ENCODE measurements at places on chromosomes 2 and 18.
A peak's percentile ranks its signal among the peaks of the same experiment; 100 is the strongest.

DNA sequence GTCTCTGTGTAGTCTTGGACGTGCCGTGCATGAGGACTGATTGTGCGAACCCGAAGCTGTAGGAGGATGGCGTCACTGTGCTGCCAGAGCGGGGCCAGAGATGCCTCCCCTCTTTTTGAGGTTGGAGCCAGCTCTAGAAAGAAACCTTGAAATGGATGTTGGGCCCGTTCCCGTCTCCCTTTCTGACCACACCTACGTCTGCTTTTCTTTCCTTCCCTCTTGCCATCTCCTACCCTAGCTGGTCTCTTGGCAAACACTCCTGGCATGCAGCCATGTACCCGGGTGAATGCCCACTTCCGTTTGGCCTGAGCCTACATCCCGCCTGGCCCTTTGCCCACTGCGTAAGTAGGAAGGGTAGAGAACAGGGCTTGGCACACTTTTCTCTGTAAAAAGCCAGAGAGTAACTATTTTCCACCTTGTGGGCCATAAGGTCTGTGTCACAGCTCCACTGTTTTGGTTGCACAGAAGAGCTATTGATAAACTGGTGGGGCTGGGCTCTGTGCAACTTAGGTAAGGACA, 37.4 kb downstream of the SH3BP4 start:
- no peak for DNase-seq

DNA sequence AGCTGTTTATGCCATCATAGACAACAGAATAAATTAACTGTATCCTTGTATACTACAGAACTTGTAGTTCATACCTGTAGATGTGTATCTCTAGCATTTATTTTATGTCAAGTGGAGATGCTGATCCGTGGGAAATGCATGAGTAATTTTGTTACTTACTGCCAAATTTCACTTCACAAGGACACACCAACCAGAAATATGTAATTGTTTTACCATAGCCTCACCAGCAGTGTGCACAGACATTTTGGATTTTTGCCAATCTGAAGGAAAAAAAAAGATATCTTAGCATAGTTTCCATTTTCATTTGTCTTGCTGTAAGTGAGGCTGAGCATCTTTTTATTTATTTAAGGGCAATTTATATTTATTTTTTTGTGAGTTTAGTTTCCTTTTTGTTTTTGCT, 265.1 kb upstream of the OSR1 start:
- no peak for DNase-seq

GRCh38 chr2:82395531-82395930, 2063.5 kb downstream of the SUCLG1 start:
- no peak for DNase-seq

DNA sequence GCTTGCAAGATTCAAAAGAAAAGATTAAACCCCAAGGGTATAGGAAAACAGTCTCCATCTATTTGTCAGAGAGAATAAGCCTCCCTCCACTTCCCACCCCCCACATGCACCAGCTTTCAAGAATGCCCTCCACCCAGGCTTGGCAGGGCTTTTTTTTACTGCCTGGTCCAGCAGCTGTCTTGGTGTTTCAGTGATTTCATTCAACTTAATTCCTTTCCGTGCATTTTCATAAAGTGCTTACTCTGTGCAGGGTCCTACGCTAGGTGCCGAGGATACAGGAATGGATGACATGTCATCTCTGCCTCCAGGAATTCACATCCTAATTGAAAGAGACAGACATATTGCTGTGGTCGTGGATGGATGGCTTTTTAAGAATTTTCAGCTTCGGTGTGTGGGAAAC, 117.9 kb downstream of the LRATD1 start:
- DNase-seq: no peak

DNA sequence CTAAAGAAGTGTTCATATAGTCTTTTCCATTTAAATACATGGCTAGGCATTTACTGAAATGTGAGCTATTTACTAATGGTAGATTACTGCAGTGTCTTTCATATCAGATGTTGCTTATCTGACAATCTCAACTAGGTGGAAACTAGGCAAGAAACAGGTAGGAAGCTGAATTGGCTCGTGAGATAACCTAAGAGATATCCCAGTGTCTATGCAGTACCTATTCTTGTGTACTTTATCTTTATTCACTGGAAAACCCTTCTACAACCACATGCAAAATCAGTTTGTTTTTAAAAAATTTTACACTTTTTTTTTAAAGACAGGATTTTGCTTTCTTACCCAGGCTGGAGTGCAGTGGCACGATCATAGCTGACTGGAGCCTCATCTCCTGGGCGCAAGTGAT, 63.8 kb downstream of the PLCL1 start:
- no peak for DNase-seq

- no peak for DNase-seq
These were observed 769.9 kb upstream of the FSHR start for GRCh38 chr2:49924044-49924817.

DNA sequence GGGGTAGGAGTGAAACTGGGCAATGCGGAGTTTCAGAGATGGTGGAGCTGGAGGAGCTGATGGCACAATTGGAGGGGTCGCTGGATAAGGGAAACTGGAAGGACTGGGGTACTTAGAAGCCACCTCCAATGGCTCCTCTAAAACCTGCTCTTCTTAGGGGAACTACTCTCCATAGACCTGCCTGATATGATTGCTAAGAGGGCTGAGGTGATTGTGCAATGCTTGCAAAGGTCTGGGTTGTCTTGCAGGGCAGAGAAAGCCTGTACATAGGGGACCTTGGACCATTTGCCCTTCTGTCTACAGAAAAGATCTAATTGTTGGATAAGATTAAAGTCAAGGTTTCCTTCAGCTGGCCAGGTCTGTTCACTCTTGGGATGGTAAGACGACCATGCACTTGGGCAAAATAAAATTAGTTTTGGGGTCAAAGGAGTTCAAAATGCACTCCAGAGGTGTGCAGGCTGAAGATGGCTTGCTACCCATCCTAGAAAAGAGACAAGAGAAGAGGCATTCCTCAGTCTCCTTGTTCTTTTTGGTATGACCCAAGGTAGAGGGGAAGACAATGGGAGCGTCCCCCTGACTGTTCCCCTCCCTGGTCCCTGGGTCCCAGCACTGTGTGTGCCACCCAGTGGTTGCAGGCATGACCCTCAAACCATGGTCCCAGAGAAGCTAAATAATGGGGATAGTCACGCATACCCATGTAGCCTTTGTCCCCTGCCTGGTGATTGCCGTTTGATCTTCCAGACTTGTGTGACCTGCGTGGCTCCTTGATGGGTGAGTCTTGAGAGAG, 41.1 kb downstream of the STK17B start:
- DNase-seq: peak; percentile 51

DNA sequence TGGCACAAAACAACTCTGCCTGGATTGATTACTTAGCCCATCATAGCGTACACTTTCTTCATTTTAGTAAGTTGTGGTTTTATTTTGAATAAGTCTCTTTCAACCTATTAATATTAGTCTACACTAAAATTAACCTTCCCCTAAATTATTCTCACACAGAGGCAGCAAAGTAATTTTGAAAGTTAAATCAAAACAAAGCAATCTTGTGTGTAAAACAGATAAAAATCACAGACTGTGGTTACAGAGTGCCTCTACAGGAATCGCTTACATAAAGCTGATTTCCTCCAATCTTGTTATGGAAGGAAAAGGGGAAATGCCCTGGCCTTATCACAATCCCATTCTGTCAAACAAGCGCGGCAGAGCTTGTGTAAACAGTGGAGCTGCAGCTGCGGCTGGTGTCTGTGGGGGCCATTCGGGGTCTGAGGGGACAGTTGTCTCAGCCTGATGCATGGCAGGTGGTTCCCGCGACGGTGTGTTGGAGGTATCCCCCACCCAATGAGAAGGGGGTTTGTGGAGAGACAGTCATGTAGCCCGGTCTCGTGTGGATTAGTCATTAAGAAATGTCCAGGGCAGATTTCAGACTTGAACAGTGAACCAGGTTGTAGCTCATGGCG, 42.1 kb downstream of the BCL2L11 start:
- DNase-seq: no peak

GRCh38 chr2:237194906-237195305, 109.2 kb downstream of the COPS8 start:
- no peak for DNase-seq
